ENCODE measurements at places on chromosomes 11 and 22. TPM values are rescaled to one million over a fixed set of nuclear protein-coding genes. Genes with fewer than 3 reads are reported as not detected.

The OR52N4 gene
- 1.7 TPM for total RNA-seq

The TMEM86A gene
- total RNA-seq, result 1.7 TPM

The C2CD3 gene
- 37.6 TPM for total RNA-seq

The XKR3 gene
- not detected for total RNA-seq

The TSSK2 gene
- total RNA-seq, result not detected

The PDE2A gene
- 0.83 TPM for total RNA-seq

The GTSE1 gene
- 64.9 TPM for total RNA-seq

The KCNJ11 gene
- total RNA-seq, result 1.8 TPM

The APOA1 gene
- 0.44 TPM for total RNA-seq

The DEUP1 gene
- not detected for total RNA-seq

The FOLR1 gene
- not detected for total RNA-seq

The PTS gene
- 20.9 TPM for total RNA-seq

The MYEOV gene
- not detected for total RNA-seq

The OR4X1 gene
- total RNA-seq, result not detected

The OR52I1 gene
- total RNA-seq, result not detected

The PAK1 gene
- 77.2 TPM for total RNA-seq

The SCGB1D2 gene
- not detected for total RNA-seq

The CREB3L1 gene
- not detected for total RNA-seq

The LAYN gene
- total RNA-seq, result 27.0 TPM

The CD81 gene
- total RNA-seq, result 149 TPM

The CNGA4 gene
- 0.20 TPM for total RNA-seq

The TNNT3 gene
- total RNA-seq, result 13.7 TPM

Measured in activated naive CD8-positive, alpha-beta T cell treated with anti-CD3 and anti-CD28 coated beads, Interleukin-2, amount 10 ng/mL, durations not matched to agents 7 days and 5 days (primary cell).